Mucosa of gallbladder (tissue), 1 donor: ENCODE measurements at places on chromosomes 1 and 21. TPM values are rescaled to one million over a fixed set of nuclear protein-coding genes. Genes with fewer than 3 reads are reported as not detected.

GRCh38 chr21:45285266-45285931 is 2.3 kb downstream of the POFUT2 start:
- DNase-seq: no peak

DNA sequence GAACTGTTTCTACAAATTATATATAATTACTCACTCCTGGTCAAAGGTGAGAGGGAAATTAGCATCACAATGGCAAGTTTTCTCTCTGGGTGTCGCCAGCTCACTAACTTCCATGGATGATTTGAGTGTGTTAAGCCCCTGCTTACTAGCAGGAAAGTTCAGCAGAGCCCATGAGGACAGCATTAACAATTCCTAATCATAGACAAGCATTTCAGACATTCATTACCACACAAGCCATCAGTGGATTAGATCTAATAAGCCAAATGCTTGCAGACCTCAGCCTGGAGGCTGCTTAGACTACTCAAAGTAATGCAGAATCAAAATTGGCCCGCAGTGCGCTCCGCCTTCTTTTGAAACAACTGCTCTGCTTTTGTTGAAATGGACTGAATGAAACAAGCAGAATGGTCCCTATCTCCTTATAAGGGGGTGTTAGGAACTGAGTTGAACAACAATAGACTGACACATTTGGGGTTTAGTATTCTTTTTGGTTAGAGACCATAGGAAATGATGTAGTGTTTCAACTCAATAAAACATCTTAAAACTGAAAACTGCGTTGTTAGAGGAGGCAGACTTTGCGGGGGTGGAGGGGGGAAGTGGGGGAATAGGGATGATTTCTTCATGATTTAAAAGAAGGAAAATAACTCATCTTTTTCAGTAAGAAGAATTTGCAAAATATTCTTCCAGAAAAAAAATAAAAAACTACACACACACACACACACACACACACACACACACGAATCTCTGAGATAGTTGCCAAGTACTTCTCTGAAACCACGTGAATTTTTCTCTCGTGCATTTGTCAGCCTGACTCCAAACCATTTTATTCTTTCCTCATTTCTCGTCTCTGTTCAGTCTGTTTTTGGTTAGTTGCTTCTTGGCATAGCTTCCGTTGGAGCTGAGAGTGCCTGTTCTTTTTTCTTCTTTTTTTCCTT is 54.6 kb downstream of the GORAB start:
- no peak for DNase-seq

The RGS4 gene
- total RNA-seq: 7.6 TPM

The IBA57 gene
- total RNA-seq: 12.8 TPM

The RPF1 gene
- total RNA-seq: 22.4 TPM

DNA sequence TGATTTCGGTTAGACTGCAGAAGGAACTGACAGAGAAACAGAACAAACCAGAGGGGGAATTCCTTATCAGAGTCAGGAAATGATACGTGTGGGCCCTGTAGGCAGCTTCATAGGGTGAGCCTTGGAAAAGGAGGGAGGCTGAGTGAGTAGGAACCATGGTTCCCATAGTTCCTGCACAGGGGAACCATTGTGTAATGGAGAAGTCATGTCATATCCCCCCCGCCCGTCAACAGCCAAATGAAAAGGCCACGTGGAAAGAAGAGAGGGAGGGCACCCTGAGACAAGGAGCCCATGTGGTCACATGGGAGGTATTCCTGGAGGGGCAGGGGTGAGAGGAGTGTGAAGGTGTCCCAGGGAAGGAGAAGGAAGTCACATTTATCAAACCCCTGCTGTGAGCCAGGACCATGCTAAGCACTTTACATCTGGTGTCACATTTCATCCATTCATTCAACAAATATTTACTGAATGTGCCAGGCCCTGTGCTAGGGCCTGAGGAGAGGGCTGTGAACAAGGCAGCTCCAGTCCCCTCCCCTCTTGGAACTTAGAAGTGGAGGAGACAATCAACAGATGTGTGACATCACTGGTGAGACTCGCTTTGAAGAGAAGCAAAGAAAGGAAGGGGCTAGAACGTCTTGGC is 15.7 kb upstream of the FGR start:
- DNase-seq: no peak

DNA sequence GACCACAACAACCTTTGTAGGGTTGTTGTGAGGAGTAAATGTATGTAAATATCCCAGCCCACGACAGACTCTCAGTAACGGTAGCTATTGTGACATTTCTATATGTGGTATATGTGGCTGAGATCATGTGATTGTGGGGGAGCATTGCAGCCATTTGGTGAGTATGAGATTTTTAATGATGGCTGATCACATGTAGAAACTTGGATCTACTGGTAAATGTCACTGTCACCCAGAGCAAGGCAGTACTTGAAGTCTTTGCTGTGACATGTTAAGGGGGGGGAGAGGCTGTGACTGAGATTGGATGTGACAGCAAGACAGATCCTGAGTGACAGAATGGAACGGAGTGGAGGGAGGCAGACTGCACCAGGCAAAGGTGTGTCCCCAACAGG is 23.9 kb upstream of the MEF2D start:
- no peak for DNase-seq

The AIRE gene
- 0.17 TPM for total RNA-seq

The STYXL2 gene
- 3.1 TPM for total RNA-seq

- DNase-seq: no peak
Measured at GRCh38 chr1:119715542-119715941, 3.8 kb downstream of the PHGDH start.
